Urinary bladder (tissue), 4 donors: ENCODE measurements at places on chromosomes 4 and X. TPM values are rescaled to one million over a fixed set of nuclear protein-coding genes. Genes with fewer than 3 reads are reported as not detected.
A peak's percentile ranks its signal among the peaks of the same experiment; 100 is the strongest.

PDE6B gene
- 6.2 TPM for total RNA-seq

ALB gene
- total RNA-seq: 0.32 TPM

DNA sequence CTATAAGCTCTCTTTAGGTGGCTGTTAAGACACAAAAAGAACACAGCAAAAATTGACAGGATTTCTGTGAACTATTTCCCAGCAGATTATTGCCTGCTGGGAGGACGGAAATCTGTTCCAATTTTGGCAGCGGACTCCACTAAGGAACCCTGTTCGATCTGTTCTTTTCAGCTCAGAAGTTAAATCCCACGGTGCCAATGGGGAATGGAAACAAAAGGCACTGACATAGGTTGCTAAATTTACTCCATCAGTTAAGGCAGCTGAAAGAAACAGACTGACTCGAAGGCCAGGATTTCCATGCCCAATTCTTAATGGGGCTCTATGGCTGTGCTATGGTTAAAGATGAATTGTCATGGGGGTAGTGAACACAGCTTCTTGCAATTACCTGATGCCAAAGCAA, 126.5 kb upstream of the HPGD start:
- no peak for DNase-seq

DNA sequence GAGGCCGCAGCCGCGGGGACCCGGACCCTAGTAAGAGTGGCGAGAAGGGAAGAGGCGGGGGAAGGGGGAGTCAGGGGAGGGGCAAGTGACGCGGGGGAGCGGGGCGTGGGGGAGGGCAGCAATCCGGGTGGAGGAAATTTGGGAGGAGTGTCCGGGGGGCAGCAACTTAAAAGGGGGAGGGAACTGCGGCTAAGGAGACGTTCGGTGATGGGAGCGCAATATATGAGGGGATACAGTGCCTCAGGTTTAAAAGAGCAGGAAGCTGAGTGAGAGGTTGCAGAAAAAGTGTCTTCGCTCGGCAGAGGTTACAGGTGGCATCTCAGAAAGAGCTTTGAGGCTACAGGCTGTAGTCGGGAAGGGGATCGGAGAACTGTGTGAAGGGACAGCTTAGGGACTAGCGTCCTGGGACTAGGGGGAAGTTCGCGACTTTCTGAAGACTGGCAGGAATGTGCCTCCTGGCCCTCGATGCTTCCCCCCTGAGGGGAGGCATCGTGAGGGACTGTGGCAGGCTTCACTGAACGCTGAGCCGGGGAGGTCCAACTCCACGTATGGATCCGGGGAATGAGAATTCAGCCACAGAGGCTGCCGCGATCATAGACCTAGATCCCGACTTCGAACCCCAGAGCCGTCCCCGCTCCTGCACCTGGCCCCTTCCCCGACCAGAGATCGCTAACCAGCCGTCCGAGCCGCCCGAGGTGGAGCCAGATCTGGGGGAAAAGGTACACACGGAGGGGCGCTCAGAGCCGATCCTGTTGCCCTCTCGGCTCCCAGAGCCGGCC, 519 bp downstream of the FOXO4 start:
- DNase-seq: no peak

GRCh38 chr4:158835226-158836001, 66.6 kb downstream of the FNIP2 start:
- no peak for DNase-seq

- DNase-seq: no peak
Measured at GRCh38 chr4:7434766-7435150, at the start of gene PSAPL1. Gene PSAPL1 (minus strand): TSS chr4:7434930. CDS start chr4:7434879, 51 bp downstream.

- DNase-seq: no peak
Measured at GRCh38 chr4:78652282-78652876, 100.8 kb downstream of the ANXA3 start.

GRCh38 chrX:80485543-80485942, 65.3 kb downstream of the TENT5D start:
- DNase-seq: no peak

DNA sequence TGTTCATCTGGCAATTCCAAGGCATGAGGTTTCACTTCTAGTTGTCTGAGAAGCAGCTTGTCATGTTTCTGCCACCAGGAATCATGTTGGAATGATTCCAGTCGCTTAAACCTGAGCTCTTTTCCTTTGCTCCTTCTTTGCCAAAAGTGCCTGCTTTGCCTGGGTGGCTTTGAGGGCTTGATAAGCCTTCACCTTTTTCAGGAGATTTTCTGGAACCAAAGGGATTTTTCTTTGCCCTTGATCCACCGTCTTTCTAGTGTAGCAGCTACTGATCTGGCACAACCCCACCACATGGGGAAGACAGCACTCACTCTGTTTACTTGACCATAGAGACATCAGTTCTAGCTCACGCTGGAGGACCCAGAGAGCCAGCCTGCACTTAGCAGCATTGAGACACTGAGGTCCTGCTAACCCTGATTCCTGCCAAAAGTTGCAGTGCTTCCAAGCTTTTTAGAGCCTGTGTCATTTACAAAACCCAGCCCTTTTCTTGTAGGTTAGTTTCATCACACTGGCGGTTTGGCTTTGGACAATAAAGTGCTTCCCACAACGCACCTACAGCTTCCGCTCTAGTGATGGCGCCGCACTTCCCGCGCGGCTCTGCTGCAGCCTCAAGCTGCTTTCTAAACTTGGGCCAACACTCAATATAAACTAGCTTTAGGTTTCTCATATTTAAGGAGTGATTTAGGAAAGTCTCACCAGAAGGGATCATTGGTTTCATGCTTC, 7.3 kb upstream of the CCNI start:
- DNase-seq: no peak

DNA sequence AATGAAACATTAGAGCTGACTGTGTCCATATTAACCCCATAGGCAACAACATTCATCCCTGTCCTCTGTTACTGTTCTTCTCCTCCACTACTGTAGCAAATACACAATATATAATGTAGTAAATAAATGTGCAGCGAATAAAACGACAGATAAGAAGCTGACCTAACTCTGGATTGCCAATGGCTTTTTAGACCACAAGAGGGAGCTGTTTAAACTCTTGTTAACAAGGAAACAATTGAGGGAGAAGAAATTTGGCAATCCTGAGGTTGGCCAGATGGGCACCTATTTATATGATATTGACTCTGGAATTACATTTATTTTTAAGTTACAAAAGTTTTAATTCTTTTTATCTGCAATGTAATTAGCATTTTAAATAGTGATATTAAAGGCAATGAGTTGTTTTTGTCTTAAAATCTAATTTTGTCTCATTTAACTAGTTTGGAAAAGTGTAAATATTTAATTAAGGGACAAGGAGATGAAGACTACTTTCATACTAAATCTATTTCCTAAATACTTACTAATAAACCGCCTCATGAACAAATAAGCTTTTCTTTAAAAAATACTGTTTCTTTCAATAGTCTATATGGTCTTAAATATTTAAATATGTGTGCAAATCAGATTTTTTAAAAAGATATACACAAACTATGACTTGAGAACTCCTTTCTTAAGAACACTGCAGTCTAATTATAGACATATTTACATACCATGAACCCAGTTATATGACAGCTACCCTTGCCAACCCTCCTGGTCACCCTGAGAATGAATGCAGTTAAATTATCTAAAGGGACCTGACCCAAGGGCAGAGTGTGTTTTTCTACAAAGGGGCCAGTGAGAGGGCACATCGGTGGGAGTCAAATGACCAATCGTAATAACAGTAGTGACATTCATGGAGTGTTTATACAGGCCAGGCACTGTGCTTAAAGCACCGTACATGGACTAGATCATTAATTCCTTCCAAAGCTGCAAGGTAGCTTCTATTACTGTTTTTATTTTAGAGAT, 52.9 kb upstream of the HPF1 start:
- peak; percentile 62 for DNase-seq

GRCh38 chrX:135477576-135477975, 42.9 kb upstream of the INTS6L start:
- DNase-seq: no peak

DNA sequence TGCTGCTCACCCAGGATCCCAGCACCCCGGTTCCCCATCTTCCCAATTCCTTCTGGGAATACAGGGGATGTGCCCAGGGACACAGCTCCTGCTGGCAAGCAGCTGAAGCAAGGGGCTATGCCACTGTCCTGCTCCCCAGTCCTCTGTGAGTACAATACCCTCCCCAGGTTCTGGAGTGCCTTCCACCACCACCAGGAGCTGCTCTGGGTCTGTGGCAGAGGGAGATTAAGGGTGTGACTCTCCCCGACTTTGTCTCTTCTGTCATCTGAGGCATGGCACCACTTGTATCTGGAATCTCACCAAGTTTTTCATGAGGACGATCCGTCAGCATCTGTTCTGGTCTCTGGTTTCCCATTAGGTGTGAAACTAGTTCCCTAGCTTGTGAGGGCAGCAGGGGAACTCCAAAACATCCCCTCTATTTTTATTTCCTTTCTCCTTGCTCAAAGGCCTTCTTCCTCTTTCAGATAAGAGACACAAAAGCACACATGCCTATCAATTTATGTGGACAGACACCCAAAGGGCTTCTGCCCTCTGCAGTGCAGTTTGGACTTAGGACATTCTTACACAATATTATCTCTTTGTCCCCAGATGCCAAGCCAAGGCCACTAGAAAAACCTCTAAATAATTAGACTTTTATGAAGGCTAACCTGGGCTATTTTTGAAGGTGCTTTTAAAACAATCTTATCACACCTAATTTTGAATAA, 26.8 kb downstream of the MGST2 start:
- DNase-seq: no peak

- no peak for DNase-seq
Measured at GRCh38 chr4:115850799-115851509, 737.5 kb upstream of the NDST4 start.

GRCh38 chr4:71713611-71714203, 70.2 kb downstream of the GC start:
- DNase-seq: no peak

- DNase-seq: no peak
Measured at GRCh38 chr4:90922174-90922573, 795.0 kb downstream of the CCSER1 start.
